ENCODE measurements at places on chromosomes 6 and 20.

GRCh38 chr6:29531668-29532067 lies 27.9 kb downstream of the UBD start:
- no peaks in the 10 kb centered on the region for H3K4me1 ChIP-seq
- no peak for DNase-seq
- no peaks in the 10 kb centered on the region for H3K36me3 ChIP-seq
- no peaks in the 10 kb centered on the region for H3K27me3 ChIP-seq
- no peak overlapping the region for H3K27ac ChIP-seq

DNA sequence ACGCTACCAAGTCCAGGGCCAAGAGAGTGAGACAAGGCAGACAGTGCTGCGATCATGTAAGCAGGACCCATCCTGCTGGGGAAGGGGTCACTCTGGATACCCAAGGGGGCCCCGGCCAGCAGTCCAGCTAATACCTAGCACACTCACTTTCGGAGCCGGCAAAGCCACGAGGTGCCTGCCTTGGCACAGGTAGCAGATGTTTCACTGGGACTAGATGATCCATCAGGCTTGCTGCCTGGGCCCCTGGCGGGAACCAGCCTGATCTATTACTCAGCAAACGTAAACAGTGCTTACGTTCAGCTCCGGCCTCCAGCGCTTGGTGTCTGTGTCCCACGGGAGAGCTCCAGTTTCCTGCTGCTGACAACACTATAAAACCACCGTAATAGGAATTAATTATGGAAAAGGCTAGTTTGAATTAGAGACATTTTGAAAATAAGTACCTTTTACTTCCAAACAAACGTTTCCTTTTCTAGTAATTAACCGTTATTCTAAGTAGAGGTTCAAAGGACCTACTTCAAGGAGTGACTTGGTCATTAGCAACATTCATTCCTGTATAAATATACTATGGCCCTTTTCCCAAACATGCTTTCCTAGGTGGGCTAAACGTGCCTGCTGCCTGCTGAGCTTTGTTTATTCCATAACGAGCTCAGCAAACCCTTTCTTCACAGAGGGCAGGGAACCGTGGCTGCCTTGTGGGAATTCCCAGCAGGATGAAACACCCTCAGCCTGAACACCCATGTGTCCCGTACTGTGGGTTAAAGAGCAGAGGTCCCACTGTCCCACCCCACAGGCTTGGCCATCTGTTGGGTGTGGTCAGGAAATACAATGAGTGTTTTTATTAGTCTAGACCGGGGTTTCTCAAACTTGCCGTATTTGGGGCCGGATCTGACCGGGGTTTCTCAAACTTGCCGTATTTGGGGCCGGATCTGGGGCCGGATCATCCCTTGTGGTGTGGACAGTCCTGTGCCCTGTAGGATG lies 18.4 kb downstream of the SLC22A23 start:
- H3K4me3 ChIP-seq, result no peak overlapping the region
- H3K4me1 ChIP-seq, result no peaks in the 10 kb centered on the region
- no peaks in the 10 kb centered on the region for H3K36me3 ChIP-seq
- H3K27ac ChIP-seq, result no peak overlapping the region
- DNase-seq, result no peak

DNA sequence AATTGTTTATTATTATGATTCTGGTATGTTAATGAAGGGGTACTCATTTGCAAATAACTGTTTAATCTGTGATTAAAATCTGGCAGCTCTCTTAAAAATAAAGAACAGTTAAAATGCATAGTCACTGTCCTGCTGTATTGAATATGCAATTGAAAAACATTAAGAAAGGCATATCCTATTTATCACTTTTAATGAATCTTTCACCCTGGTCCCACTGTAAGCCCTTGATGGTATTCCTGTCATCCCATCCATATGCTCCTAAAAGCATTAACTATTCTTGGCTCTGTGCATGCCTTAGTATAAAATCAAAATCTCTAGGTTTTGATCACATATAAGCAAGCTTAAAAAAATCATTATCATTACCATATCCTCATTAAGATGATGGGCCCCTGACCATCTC lies 411.0 kb upstream of the SOX4 start:
- H3K36me3 ChIP-seq, result no peaks in the 10 kb centered on the region
- peaks cover 13% of the 10 kb centered on the region for H3K4me1 ChIP-seq
- no peak overlapping the region for H3K27ac ChIP-seq
- no peaks in the 10 kb centered on the region for H3K27me3 ChIP-seq

- no peak overlapping the region for H3K4me3 ChIP-seq
- no peaks in the 10 kb centered on the region for H3K27me3 ChIP-seq
- H3K27ac ChIP-seq, result no peak overlapping the region
Observed at GRCh38 chr20:44319839-44320422, 8.9 kb upstream of the FITM2 start.

GRCh38 chr6:81978230-81978629 lies 225.7 kb upstream of the TENT5A start:
- no peak overlapping the region for H3K4me3 ChIP-seq
- H3K27me3 ChIP-seq, result no peaks in the 10 kb centered on the region
- H3K36me3 ChIP-seq, result no peaks in the 10 kb centered on the region
- no peak for DNase-seq
- H3K27ac ChIP-seq, result no peak overlapping the region

DNA sequence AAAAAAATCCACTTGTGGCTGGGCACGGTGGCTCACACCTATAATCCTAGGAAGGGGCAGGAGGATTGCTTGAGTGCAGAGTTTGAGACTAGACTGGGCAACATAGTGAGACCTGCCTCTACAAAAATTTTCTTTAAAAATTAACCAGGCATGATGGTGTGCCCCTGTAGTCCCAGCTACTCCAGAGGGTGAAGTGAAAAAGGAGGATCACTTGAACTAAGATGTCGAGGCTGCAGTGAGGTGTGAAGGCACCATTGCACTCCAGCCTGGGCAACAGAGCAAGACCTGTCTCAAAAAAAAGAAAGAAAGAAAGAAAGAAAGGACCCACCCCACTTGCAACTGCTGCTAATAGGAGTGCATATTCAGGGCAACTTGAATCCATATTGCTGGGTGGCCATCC lies 13.7 kb upstream of the SNX3 start:
- H3K27ac ChIP-seq, result no peak overlapping the region
- no peaks in the 10 kb centered on the region for H3K36me3 ChIP-seq
- peaks cover 4% of the 10 kb centered on the region for H3K4me1 ChIP-seq

DNA sequence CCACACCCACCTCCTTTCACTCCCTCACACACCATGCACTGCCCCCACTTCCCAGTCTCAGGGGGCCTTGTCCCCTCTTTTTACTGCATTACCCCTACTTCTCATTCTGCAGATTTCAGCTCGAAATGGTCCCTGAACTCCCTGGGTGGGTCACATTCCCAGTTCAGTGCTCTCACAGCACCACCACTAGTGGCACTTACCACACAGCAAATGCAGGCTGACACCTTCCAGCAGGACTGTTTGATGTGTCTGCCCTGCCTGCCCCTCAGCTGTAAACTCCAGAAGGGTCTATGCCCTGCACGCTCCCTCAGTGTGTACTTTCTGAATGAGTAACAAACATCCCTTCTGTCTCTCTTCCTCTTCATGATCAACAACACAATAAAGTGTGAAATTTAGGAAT lies 4.0 kb downstream of the DYNLT1 start:
- no peak for DNase-seq
- peaks cover 14% of the 10 kb centered on the region for H3K36me3 ChIP-seq
- H3K4me1 ChIP-seq, result peaks cover 39% of the 10 kb centered on the region
- no peaks in the 10 kb centered on the region for H3K27me3 ChIP-seq
- H3K27ac ChIP-seq, result no peak overlapping the region

- no peaks in the 10 kb centered on the region for H3K4me1 ChIP-seq
- no peaks in the 10 kb centered on the region for H3K27me3 ChIP-seq
- H3K36me3 ChIP-seq, result no peaks in the 10 kb centered on the region
- H3K4me3 ChIP-seq, result no peak overlapping the region
- DNase-seq, result no peak
Observed at GRCh38 chr6:168404560-168404959, 36.4 kb upstream of the SMOC2 start.

- peaks cover 28% of the 10 kb centered on the region for H3K4me1 ChIP-seq
- H3K36me3 ChIP-seq, result no peaks in the 10 kb centered on the region
- no peak for DNase-seq
- no peak overlapping the region for H3K4me3 ChIP-seq
- peak overlapping the region; percentile 23 for H3K27ac ChIP-seq
Observed at GRCh38 chr6:85865420-85866369, 223.0 kb upstream of the SYNCRIP start.

- H3K4me1 ChIP-seq, result no peaks in the 10 kb centered on the region
- no peak for DNase-seq
- H3K27ac ChIP-seq, result no peak overlapping the region
- no peaks in the 10 kb centered on the region for H3K36me3 ChIP-seq
- no peak overlapping the region for H3K4me3 ChIP-seq
Observed at GRCh38 chr6:126100386-126100785, 114.0 kb downstream of the TRMT11 start.

GRCh38 chr6:804771-805170 lies 111.8 kb upstream of the EXOC2 start:
- no peak overlapping the region for H3K27ac ChIP-seq
- peaks cover 43% of the 10 kb centered on the region for H3K27me3 ChIP-seq
- no peaks in the 10 kb centered on the region for H3K4me1 ChIP-seq
- H3K4me3 ChIP-seq, result no peak overlapping the region
- no peak for DNase-seq
- no peaks in the 10 kb centered on the region for H3K36me3 ChIP-seq

DNA sequence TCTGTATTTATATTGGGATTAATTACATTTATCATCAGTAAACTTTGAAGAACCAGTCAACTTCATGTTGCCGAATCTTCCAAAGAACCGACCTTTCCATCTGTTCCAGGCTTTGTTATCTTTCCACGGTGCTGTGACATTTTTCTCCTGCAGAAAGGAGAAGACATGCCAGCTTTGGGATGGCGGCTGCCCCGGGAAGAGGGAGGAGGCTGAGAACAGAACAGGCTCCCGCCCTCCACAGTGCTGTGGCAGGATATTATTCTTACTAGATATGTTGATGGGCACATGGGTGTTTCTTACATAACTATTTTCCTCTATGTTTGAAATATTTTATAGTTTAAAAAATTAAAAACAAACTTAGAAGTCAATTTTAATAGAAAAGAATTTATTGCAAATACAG lies 44.9 kb downstream of the GINS1 start:
- no peak for DNase-seq
- H3K4me1 ChIP-seq, result no peaks in the 10 kb centered on the region
- H3K4me3 ChIP-seq, result no peak overlapping the region
- peak overlapping the region; percentile 41 for H3K27ac ChIP-seq
- no peaks in the 10 kb centered on the region for H3K27me3 ChIP-seq

DNA sequence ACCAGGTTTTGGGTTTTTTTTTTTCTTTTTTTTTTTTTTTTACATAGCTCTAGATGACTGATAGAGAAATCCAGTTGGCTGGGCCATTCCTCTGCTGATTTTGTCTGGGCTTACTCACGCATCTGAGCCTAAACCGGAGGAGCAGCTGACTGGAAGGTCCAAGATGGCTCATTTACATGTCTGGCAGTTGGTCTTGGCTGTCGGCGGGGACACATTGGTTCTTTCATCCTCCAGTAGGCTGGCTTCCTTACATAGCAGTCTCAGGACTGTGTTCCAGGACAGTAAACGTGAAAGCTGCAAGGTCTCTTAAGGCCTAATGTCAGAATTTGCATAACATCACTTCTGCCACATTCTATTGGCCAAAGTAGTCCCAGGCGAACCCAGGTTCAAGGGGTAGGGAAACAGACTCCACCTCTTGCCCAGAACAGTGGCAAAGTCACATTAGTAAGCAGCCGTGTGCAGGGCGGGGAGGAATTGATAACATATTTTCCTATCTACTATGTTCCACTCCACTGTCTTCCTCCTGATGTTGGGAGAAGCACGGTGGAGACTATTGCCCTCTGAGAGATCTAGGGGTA lies 87.0 kb downstream of the CDH22 start:
- H3K36me3 ChIP-seq, result no peaks in the 10 kb centered on the region
- no peaks in the 10 kb centered on the region for H3K27me3 ChIP-seq
- peak overlapping the region; percentile 18 for H3K27ac ChIP-seq
- H3K4me3 ChIP-seq, result no peak overlapping the region

DNA sequence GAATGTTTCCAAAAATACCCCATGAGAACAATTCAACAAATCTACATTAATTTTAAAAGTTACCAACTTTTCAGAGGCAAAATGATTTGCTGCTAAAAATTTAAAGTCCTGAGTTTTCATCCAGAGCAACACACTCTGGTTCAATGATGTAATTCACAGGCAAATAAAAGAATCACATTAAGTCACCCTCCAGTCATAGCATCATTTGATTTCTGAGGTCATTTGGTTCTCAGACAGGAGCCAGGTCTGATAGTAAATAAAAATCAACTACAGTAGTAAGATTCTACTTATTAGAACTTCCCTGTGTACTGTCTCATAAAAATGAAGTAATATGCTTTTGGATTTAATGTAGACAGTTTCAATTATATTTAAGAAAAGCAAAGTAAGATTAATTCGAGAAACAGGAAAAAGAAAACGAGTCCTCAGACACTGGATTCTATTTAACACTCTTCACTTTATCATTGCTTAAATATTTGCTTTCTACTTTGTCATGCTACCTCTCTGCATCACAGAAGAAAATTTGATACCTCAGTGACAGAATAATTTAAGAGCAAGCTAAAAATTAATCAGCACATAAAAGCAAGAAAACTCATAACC lies 25.8 kb downstream of the MAP7 start:
- no peaks in the 10 kb centered on the region for H3K36me3 ChIP-seq
- DNase-seq, result no peak
- no peak overlapping the region for H3K27ac ChIP-seq
- H3K4me3 ChIP-seq, result no peak overlapping the region

- no peaks in the 10 kb centered on the region for H3K4me1 ChIP-seq
- no peaks in the 10 kb centered on the region for H3K27me3 ChIP-seq
- H3K4me3 ChIP-seq, result no peak overlapping the region
- DNase-seq, result no peak
- H3K27ac ChIP-seq, result no peak overlapping the region
Observed at GRCh38 chr6:162019349-162019748, 708.2 kb downstream of the PRKN start.

DNA sequence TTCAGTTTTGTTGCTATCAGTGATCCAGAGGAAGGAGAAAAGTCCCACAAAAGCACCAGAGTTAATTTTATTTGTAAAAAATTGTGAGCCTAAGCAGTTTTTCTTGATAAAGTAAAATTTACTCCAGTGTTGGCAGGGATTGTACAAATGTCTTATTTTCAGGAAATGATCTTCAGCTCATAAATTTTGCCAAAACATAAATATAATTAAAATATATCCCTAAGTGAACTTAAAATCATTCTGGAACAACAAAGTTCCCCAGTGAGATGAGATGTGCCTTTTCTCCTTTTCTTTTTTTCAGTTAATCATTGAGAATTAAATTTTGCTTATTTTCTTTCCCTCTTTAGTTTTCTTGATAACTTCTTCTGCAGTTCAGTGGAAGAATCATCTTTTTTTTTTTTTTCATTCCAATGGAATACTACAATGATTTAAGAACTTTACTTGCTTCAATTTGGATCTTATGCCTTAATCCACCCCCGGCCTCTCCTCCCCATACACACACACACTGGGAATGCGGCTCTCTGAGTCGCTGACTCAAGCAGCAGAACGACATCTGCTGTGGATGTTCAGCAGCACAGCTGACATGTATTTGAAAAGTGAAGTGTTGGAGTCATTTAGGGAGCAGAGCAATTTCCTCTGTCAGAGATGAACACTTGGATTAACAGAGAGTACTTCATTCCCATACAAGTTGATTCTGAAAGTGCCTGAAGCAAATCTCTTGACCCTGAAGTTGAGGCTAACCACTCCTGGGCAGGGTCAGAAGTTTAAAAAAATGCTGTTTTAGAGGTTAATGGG lies 27.7 kb upstream of the LAMA4 start:
- no peaks in the 10 kb centered on the region for H3K27me3 ChIP-seq
- H3K36me3 ChIP-seq, result no peaks in the 10 kb centered on the region
- DNase-seq, result peak; percentile 79
- H3K27ac ChIP-seq, result peak overlapping the region; percentile 74
- peaks cover 40% of the 10 kb centered on the region for H3K4me1 ChIP-seq
